ENCODE measurements at places on chromosomes 7 and 10.
A peak's percentile ranks its signal among the peaks of the same experiment; 100 is the strongest.

GRCh38 chr7:128209229-128210035, 31.6 kb upstream of the LEP start:
- peak; percentile 70 for DNase-seq

- DNase-seq: no peak
Observed at GRCh38 chr10:126062131-126063032, 166.0 kb downstream of the FANK1 start.

DNA sequence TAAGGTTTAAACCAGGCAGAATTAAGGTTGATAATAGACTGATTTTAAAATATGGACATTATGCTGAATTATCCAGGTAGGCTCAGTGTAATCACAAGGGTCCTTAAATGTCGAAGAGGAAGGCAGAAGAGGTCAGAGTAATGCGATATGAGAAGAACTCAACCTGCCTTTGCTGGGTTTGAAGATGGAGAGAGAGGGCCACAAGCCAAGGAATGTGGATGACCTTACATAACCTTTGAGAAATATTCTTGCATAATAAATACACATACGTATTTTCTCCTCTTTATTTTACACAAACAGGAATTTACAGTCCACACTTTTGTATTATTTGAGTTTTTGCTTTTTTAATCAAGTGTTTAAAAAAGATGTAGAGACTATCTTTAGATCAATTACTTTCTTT, 88.5 kb downstream of the ST7 start:
- DNase-seq: no peak

GRCh38 chr10:25103703-25104102, 71.1 kb upstream of the GPR158 start:
- no peak for DNase-seq

- DNase-seq: peak; percentile 52
Observed at GRCh38 chr7:157139810-157140510, 1.2 kb downstream of the UBE3C start.

- no peak for DNase-seq
Observed at GRCh38 chr7:121101621-121102020, 113.1 kb downstream of the CPED1 start.

GRCh38 chr10:100307684-100308083, 21.2 kb upstream of the BLOC1S2 start:
- DNase-seq: no peak

DNA sequence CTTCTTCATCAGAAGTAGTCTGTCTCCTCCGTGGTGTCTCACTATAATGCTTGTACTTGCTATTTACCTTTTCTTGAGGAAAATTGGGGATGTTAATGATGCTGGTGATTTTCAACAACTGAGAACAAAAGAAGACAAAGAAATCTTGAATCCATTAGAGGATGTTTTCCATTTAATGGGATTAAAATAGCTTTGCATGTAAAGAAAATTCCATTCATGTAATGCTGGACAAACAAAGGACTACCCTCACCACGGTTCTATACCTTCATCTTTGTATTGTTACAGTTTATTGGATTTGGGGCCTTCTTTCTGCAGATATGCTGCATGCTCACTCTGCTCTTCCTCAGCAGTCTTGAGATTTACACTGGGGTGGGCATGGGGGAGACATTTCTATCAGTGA, 128.4 kb downstream of the WNT2 start:
- DNase-seq: no peak

DNA sequence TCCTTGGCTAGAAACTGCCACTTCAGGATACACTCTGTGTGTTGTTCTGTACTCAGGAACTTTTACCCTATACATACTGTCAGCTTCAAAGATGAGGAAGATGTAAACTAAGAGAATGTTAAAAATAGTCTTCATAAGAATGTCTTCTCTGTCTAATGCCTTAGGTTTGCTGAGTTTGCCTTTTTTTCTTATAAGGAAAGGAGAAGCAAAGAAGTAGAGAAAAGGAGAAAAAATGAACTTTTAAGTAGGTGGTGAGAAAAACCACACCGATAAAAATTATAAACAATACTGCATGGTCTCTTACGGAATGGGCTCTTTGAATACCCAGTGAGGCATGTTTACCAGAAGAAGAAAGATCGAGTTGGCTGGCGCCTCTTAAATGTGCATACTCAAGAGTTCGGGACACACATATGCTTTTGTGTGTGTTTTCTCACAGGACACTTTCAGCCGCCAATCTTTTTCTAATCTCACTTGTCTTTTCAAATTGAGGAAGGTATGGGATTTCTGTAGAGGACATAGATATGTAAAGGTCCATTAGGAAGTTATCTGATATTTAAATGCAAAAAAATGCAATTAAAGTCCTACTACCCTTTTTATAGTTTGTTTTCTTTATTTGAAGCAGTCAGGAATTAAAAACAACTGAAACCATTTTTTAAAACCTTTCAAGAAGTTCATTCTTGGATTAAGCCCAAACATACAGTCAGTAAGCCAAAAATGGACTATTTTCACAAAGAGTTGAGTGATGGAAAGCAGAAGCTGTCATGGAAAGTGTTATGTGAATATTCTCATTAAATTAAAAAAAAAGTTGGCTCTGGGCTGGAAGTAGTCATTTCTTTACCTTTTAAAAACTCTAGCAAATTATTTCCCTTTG, 100.6 kb upstream of the MDFIC start:
- DNase-seq: no peak

GRCh38 chr10:17423632-17424186, 30.7 kb downstream of the ST8SIA6 start:
- DNase-seq: no peak

Data from activated CD4-positive, alpha-beta memory T cell treated with anti-CD3 and anti-CD28 coated beads, Interleukin-2, amount 10 ng/mL, durations not matched to agents 7 days and 5 days (primary cell).